Lung (tissue), 17 donors: ENCODE measurements at places on chromosomes 11 and 22. TPM values are rescaled to one million over a fixed set of nuclear protein-coding genes. Genes with fewer than 3 reads are reported as not detected.

GRCh38 chr11:17673951-17674350 lies 45.4 kb upstream of the MYOD1 start:
- DNase-seq = no peak

DNA sequence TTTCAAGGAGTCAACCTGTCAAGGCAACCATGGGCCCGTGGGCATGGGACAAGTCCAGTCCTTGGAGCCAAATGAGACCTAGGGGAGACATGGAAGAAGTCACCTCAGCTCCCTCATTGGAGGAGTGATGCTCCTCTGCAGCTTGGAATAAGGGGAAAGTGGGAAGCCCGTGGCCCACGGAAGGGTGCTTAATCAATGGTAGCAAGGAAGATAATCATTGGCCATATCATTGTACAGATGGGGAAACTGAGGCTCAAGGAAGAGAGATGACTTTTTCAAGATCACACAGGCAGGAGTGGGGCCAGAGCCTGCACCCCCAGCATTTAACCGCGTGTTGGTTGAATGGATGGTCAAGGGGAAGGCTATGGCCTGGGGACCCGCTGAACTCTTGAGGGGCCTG lies 133.0 kb downstream of the OSBP2 start:
- DNase-seq = no peak

DNA sequence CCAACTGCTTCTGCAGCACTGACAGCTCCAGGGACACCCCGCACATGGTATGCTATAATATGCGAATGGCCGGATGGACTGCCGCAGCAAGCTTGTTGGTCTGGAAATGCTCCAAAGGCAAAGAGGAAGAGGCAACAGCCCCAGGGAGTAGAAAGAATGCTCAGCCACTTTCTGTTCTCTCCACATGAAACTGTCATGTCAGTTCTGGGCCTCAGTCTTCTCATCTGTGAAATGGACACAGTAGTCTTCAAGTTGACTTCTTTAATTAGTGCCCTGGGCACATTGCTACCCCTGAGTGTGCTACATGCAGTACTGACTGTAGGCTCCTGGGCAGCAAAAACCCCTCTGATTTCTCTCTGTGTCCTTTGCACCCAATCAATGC lies 19.9 kb downstream of the IL10RA start:
- no peak for DNase-seq

GRCh38 chr11:20156876-20157613 lies 3.2 kb downstream of the DBX1 start:
- no peak for DNase-seq

DNA sequence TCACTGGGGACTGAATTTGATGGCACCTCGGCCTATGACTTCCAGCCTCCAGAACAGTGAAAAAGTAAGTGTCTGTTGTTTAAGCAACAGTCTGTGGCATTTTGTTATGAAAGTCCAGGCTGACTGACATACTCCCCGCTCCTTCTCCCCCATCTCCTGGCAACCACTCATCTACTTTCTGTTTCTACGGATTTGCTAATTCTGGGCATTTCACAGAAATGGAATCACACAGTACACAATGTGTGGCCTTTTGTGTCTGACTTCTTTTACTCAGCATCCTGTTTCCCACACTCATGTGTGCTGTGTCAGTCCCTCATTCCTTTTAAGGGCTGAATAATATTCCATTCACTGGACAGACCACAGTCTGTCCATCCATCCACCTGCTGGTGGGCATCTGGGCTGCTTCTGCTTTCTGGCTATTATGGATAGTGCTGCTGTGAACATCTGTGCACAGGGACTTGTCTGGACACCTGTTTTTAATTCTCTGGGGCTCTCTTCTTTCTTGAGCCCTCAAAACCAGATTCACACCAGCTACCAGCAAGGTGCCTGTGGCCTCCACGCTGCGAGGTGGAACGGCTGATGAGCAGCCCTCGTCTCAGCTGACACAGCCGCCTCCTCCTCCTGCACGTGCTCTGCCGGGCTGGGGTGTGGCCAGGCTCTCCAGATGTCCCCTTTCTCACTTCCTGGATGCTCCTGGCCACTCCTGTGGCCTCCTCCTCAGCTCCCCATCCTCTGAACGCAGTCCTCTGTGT lies 333.1 kb downstream of the CTTN start:
- DNase-seq = no peak

- no peak for DNase-seq
These were observed 3.8 kb downstream of the OR51V1 start for GRCh38 chr11:5196731-5197130.

- no peak for DNase-seq
These were observed 68.0 kb upstream of the KCNQ1OT1 start for GRCh38 chr11:2767801-2768200.

DNA sequence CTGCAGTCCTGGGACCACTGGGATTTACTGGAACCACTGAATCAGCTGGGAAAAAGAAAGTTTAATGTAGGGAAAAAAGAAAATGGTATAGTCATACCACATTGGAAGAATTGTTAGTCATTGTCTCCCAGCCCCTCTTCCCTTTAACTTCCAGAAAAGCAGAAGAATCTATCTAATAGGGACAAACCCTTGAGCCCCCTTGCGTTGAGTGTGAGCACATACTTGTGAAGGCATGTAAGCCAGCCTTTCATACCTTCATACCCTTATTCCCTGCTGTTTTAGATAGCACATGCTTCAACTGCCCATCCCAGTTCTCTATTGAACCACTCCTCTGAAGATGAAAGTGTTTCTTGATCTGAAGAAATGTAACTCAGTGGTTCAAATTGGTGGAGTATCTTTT lies 6.6 kb downstream of the TREH start:
- no peak for DNase-seq

GRCh38 chr22:31935961-31936635 lies 8.2 kb upstream of the YWHAH start:
- no peak for DNase-seq

- DNase-seq = no peak
These were observed 108.4 kb upstream of the SLC5A12 start for GRCh38 chr11:26830218-26830617.

GRCh38 chr11:83007909-83008580 lies 63.7 kb downstream of the RAB30 start:
- peak; percentile 53 for DNase-seq

DNA sequence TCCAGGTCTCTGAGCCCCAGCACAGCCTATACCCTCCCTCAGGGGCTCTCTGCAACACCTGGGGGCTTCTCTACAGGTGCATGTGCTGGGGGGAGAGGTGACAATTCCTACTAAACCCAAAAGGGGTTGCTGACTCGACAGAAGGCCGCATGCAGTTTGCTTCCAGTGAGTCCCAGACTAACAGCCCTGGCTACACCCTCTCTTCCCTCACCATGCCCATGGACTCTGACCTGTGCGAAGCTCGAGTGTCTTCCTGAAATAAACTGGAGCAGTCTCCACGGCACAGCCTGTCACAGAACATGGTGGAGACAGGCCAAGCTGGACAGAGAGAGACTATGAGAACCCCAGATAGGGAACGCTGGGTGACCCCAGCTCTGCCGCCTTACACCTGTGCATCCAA lies 16.6 kb downstream of the PLEKHA7 start:
- no peak for DNase-seq

GRCh38 chr11:64577202-64577601 lies 13.8 kb upstream of the SLC22A12 start:
- DNase-seq = no peak

GRCh38 chr22:49595465-49596078 lies 232.1 kb downstream of the BRD1 start:
- no peak for DNase-seq

DNA sequence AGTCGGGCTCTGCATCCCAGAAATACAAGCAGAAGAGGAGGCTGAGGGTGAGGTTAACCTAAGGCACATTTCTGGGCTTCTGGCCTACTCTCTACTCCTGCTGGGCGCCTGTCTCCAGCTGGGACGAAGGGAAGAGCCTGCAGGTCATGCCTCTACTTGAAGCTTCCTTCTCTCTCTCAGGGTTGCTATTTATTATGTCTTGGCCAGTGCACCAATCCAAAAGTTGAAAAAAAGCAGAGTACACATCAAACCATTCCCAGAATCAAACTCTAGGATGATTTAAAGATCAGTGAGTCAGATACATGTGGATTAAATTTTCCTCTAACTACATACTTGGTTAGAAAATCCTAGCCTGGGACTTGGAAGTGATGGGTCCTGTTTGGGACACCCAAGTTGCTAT lies 60.2 kb upstream of the CDON start:
- DNase-seq = no peak

- DNase-seq = no peak
These were observed 208.5 kb upstream of the GRIA4 start for GRCh38 chr11:105401269-105401809.

- DNase-seq = no peak
These were observed 82.3 kb downstream of the TBC1D22A start for GRCh38 chr22:46844606-46845210.

Gene GLYAT
- total RNA-seq = not detected

Gene CBX7
- total RNA-seq = 22.9 TPM

Gene CYP2D6
- total RNA-seq = 0.94 TPM

Gene HBG2
- total RNA-seq = 8.2 TPM

Gene LGALS12
- total RNA-seq = 0.43 TPM

Gene KRTAP5-7
- not detected for total RNA-seq
